ENCODE measurements at places on chromosomes 13 and 19. TPM values are rescaled to one million over a fixed set of nuclear protein-coding genes. Genes with fewer than 3 reads are reported as not detected.

HSH2D gene
- polyA plus RNA-seq, result not detected

FAM187B gene
- polyA plus RNA-seq, result not detected

ZNF793 gene
- 1.1 TPM for polyA plus RNA-seq

LSM14A gene
- 101 TPM for polyA plus RNA-seq

ZNF491 gene
- polyA plus RNA-seq, result 1.3 TPM

IGSF23 gene
- 0.51 TPM for polyA plus RNA-seq

PRKCSH gene
- 348 TPM for polyA plus RNA-seq

PRR20A gene
- polyA plus RNA-seq, result not detected

ZSCAN4 gene
- polyA plus RNA-seq, result not detected

RHPN2 gene
- 9.9 TPM for polyA plus RNA-seq

ZNF324B gene
- 2.0 TPM for polyA plus RNA-seq

ACOD1 gene
- polyA plus RNA-seq, result not detected

SIGLEC10 gene
- polyA plus RNA-seq, result not detected

PRR36 gene
- polyA plus RNA-seq, result not detected

ZNF546 gene
- 1.4 TPM for polyA plus RNA-seq

NKPD1 gene
- polyA plus RNA-seq, result 0.02 TPM

CCNE1 gene
- polyA plus RNA-seq, result 4.8 TPM

AXL gene
- polyA plus RNA-seq, result 190 TPM

PAK4 gene
- polyA plus RNA-seq, result 19.6 TPM

PIAS4 gene
- polyA plus RNA-seq, result 10.9 TPM

PROZ gene
- polyA plus RNA-seq, result not detected

ZNF442 gene
- 0.36 TPM for polyA plus RNA-seq

CADM4 gene
- 1.7 TPM for polyA plus RNA-seq

FFAR3 gene
- polyA plus RNA-seq, result not detected

ATP4B gene
- not detected for polyA plus RNA-seq

SOX1 gene
- not detected for polyA plus RNA-seq
